ENCODE measurements at places on chromosomes 7 and 10.

DNA sequence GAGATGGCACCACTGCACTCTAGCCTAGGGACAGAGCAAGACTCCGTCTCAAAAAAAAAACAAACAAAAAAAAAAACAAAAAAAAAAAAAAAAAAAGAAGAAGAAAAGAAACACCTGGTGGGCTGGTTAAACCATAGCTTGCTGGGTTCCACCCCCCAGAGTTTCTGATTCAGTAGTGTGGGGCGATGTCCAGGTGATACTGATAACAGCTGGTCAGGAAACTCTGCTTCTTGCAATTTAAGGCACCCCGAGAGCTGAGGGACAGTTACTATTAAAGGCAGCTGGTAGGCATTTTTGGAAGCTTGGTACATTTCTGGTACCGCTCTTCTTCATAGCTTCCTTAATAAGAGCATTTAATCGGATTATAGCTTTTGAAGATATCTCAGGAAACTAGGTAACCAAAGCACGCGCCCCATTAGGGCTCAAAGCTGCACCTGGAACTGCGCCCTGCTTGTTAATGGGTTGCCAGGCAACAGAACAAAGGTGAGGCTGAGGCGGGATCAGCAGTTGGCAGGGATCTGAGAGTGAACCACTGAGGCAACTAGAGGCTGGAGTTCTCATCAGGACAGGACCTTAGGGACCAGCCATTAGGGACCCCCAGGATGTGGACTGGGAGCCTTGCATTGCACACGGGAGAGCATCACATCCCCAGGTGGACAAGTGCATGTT, 6.5 kb upstream of the SDK1 start:
- DNase-seq: no peak

GRCh38 chr10:12589291-12589690, 239.9 kb downstream of the CAMK1D start:
- DNase-seq: no peak

DNA sequence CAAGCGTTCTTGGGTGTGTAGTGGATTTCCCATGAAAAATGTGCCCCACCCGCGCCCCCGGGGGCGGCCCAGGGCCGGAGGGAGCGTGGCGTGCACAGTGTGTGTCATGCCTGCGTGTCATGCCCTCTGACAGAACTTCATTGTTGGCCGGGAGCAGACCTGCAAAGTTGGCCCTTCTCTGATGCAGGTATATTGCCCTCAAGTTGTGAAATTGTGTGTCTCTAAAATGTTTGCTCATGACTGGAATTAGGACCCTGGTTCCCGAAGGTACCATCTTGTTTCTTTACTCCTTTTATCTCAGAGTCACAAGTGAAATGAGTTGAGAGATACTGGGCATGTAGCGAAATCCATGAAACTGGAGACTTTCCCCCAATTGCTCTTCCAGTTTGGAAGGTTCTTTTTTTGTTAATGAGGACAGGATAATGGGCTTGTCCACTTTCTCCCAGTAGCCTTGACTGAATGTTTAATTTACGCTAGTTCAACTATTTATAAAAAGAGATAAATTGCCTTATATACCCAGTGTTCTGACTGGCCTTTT, 26.2 kb downstream of the ADK start:
- no peak for DNase-seq

- DNase-seq: no peak
Measured at GRCh38 chr10:23439452-23439960, 631 bp downstream of the OTUD1 start.

GRCh38 chr10:124149189-124150042, 56.0 kb upstream of the CHST15 start:
- no peak for DNase-seq

- no peak for DNase-seq
Measured at GRCh38 chr10:4802711-4803487, 23.1 kb upstream of the AKR1E2 start.

DNA sequence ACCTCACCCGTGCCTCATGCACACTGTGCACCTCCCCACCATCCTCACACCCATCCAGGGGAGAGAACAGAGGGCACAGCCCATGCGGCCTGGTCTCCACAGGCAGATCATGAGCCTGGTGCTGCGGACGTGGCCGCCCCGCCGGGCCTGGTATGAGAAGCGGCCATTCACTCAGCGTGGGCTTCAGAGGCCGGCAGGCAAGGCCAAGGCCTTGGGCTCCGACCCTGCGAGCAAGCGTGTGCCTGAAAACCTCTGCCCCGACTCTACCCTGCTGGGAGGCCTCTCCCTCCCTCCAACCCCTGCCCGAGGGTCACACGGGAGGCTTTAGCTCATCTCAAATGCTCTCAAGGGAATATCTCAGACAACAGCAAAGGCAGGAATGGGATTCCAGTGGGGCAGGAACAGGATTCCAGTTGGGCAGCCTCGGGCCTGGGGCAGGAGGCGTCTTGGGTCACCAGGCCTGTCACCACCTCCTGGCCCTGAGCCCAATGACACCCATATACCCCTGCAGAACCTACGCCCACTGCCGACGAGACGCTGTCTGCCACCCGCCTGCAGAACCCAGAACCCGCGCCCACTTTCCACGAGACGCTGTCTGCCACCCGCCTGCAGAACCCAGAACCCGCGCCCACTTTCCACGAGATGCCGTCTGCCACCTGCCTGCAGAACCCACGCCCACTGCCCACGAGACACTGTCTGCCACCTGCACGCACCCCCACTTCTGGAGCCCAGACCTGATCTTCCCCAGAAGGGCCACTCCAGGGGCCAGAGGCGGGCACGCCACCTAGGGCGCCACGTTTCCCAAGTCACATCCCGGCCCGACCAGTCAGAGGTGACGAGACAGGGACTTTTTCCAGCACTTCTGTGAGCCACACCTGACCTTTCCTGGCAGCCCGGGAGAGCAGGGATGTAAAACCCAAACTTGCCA, 38.9 kb downstream of the ADAP1 start:
- no peak for DNase-seq
